Activated CD4-positive, alpha-beta T cell treated with anti-CD3 and anti-CD28 coated beads for 36 hours (primary cell): ENCODE measurements at places on chromosomes 7 and 10. TPM values are rescaled to one million over a fixed set of nuclear protein-coding genes. Genes with fewer than 3 reads are reported as not detected.
A peak's percentile ranks its signal among the peaks of the same experiment; 100 is the strongest.

GRCh38 chr7:116731445-116732335 lies 59.7 kb downstream of the MET start:
- DNase-seq: no peak

DNA sequence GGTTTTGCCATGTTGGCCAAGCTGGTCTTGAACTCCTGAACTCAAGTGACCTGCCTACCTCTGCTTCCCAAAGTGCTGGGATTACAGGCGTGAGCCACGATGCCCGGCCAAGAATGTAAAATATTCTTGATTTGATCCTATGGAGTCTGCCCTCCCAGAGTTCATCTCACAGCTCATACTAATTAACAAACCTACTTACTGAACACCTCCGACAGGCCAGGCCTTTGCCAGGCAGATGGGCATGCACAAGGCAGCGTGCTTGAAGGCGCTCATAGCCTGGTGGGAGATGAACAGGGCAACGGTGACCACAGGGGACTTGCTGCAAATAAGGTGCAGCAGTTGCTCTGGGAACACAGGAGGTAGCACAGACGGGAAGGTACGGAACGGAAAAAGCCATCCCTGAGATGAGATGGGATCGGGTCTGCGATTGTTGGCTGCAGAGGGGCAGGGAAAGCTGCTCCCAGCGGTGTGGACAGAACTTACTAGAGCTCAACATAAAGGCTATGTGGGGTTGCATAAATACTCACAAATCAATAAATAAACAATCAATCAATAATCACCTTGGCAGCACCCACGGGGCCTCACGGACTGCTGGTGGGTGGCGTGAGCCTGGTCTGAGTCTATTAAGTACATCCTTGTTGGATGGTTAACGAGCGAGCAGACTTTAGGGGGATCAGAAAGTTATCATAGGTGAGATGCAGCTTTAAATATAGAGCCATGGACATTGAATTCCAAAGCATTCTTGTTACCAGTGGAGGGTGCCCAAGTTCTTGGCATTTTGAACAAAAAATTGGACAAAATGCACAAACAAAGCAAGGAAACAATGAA lies 4.7 kb downstream of the ACBD7 start:
- no peak for DNase-seq

- DNase-seq: no peak
These were observed 94.9 kb upstream of the KCNIP2 start for GRCh38 chr10:101938305-101939007.

GRCh38 chr10:116044801-116045248 lies 228.2 kb downstream of the GFRA1 start:
- DNase-seq: no peak

DNA sequence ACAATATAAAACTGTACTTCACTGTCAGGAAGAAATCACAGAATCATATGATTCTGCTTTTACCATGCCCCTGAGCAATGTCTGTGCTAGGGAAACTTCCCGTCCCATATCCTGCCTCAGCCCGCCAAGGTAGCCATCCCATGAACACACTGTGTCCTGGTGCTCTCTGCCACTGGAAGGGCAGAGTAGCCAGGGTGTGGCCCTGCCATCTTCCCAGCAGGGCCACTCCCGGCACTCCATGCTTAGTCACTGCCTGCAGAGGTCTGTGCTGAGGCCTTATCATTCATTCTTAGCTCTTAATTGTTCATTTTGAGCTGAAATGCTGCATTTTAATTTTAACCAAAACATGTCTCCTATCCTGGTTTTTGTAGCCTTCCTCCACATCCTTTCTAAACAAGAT lies 31.8 kb downstream of the AP3M1 start:
- no peak for DNase-seq

- DNase-seq: no peak
These were observed 331.6 kb upstream of the ZNF32 start for GRCh38 chr10:43980313-43980712.

- DNase-seq: no peak
These were observed 50.8 kb downstream of the RHOBTB1 start for GRCh38 chr10:60893231-60893630.

DNA sequence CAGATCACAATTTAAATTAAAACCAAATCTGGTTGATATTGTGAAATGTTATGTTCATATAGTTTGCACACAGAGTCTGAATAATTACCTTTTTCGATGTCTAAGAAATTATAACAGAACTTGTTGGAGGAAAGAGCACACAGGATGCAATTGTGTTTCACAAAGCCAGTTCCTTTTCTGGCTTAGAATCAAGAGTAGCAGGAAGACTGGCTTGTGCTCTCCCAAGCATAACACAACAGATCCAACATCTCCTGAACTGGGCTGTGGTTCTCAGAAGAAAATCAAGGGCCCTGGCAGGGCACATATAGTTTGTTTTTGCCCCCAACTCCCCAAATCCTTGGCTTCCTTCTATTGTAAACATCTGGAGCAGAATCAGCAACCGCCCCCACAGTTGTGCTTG lies 62.7 kb downstream of the LRRC4 start:
- DNase-seq: no peak

DNA sequence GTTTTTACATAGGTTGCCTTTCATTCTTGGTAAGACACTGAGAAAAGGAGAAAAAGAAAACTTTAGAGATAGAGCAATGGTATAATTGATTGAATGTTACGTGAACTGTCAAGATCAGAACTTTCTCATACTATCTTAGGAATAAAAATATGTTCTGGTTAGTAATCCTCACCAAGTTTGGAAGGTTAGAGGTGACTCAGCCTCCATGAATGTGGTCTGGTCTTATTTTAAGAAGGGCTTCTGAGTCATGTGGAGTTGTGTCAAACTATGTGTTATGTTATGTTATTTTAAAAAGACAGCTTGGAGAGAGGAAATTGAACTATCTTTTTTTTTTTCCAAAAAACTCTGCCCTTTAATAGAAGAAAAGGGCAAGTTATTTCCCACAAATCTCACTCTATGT lies 458.6 kb upstream of the KLF6 start:
- DNase-seq: peak; percentile 36

DNA sequence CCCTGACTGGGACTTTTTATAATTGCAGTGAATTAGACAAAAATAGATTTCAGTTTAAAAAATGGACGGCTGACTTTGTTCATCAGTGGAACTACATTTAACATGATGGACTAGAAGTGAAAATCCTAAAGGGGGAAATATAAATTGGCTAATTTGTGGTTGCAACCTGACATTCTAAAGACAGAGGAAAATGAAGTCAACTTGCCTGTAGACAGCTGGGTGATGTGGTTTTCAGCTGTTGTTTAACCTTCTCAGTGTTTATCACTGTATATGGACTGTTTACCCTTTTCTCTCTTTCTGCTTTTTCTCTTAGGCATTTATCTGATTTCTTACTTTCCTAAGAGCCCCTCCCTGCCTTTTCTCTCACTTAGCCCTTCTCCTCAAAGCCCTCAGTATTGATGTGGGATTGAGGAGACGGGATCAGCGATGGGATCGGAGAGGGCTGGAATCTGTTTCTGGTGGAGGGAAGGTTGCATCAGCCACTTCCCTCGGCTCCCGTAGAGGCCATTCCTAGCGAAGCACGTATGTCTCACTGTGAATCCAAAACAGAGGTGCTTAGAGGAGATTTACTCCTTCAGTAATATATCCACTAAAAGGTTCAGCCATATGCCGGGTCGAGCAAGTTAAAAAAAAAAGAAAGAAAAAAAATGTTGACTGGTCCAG lies 109.0 kb upstream of the KLF6 start:
- no peak for DNase-seq

DNA sequence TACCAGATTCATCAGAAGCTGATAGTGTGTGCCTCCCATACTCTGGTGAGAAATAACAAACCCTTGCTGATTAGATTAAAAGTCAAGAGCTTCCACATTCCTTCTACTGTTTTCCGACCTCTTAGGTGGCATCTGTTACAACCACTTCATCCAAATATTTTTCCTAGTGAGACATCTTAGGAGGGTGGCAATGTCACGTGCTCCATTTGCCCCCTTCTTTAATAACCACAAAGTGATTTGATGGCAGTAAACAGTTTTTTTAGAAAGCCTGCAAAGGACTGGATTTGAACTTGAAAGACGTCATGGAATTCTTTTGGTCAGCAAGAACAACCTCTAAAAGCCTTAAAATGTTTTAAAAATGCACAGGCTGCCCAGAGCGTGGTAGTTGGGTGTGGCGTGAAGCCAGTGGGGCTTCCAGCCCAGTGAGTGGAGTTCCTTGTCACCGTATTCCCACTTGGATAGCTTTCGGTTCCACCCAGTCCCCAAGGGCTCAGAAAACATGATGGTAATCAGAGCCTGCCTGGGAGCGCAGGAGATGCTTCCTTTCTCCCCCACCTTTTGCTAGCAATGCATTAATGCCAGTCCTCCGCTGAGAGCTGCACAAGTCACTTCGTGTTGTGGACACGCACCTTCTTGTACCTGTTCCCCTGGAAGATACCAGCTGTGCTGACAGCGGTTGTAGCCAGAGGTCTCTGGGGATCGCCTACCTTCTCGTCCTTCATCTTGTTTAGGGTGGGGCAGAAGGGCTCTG lies 256.4 kb downstream of the KIAA1217 start:
- no peak for DNase-seq

DKK1 gene
- total RNA-seq: not detected

MACC1 gene
- total RNA-seq: 0.05 TPM

GPNMB gene
- total RNA-seq: 0.42 TPM

PLEKHS1 gene
- 0.09 TPM for total RNA-seq

GPR158 gene
- total RNA-seq: not detected
